ENCODE measurements at places on chromosomes 11 and 22.
A peak's percentile ranks its signal among the peaks of the same experiment; 100 is the strongest.

- H3K27ac ChIP-seq: peak overlapping the region; percentile 88
- peaks cover 33% of the 10 kb centered on the region for H3K4me1 ChIP-seq
- H3K4me3 ChIP-seq: no peak overlapping the region
- DNase-seq: peak; percentile 73
Observed at GRCh38 chr11:9753021-9753420, 89.1 kb downstream of the SWAP70 start.

GRCh38 chr11:4607096-4607495 is 935 bp downstream of the TRIM68 start:
- H3K36me3 ChIP-seq: peaks cover 13% of the 10 kb centered on the region
- peak; percentile 10 for DNase-seq
- no peak overlapping the region for H3K27ac ChIP-seq

DNA sequence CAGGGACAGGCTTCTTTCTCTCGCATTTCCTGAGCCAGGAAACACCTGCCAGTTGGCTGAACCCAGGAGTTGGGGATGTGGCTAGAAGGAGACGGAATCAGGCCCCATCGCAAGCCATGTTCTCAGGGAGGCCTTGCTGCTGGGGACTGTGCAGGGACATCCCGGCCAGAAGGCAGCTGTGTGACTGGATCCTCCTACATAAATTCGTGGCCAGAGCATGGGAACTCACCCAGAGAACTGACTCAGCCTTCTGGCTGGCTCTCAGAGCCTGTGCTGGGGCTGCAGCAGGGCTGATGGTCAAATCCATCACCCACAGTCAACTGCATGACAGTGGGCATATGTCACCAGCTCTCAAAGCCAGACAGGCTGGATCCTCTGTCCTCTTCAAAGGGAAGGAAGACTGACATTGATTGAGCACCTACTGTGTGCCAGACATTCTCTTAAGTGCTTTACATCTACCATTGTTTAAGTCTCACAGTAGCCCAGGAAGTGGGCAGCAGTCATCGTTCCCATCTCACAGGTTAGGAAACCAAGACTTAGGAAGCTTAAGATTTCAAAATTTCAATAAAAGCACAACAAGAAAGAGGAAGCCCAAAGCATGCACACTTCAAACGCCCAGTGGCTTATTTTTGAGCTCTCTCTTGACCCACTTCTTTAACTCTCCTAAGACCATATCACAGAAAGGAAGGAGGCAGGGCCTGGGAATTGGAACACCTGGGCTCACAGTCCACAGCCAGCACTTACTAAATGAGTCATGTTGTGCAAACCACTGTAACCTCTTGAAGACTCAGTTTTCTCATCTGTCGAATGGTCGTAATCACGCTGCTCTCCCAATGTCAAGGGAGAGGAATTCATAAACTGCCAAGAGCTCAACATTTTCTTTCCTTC is 30.9 kb upstream of the CACNG2 start:
- H3K27ac ChIP-seq: no peak overlapping the region
- H3K4me3 ChIP-seq: no peak overlapping the region
- no peaks in the 10 kb centered on the region for H3K4me1 ChIP-seq
- peaks cover 22% of the 10 kb centered on the region for H3K27me3 ChIP-seq
- DNase-seq: no peak

- H3K4me3 ChIP-seq: no peak overlapping the region
- no peaks in the 10 kb centered on the region for H3K36me3 ChIP-seq
- H3K27ac ChIP-seq: peak overlapping the region; percentile 99
- H3K4me1 ChIP-seq: peaks cover 19% of the 10 kb centered on the region
- no peaks in the 10 kb centered on the region for H3K27me3 ChIP-seq
Observed at GRCh38 chr22:45246060-45246985, 5.6 kb upstream of the KIAA0930 start.

DNA sequence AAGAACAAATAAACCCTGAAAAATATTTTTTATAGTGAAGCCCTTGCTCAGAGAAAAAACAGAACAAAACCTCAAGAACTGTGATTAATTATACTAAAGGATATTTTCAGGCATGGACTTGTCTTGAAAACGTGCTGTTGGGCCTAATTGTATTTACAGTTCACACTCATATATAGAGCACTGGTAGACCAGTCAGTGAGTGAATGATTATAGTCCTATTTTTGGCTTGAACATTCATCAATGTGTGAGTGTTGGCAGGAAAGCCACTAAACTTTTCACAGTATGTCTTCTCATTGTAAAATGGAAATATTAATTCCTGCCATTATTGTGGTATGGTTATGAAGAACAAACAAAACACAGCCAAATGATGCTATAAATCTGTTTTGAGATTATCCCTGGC is 462.8 kb downstream of the KCNA4 start:
- no peaks in the 10 kb centered on the region for H3K36me3 ChIP-seq
- H3K27ac ChIP-seq: no peak overlapping the region
- no peak overlapping the region for H3K4me3 ChIP-seq
- H3K27me3 ChIP-seq: no peaks in the 10 kb centered on the region

- H3K27me3 ChIP-seq: no peaks in the 10 kb centered on the region
- no peak overlapping the region for H3K4me3 ChIP-seq
- H3K36me3 ChIP-seq: peaks cover 7% of the 10 kb centered on the region
- DNase-seq: no peak
- no peak overlapping the region for H3K27ac ChIP-seq
Observed at GRCh38 chr11:100970283-100971164, 159.1 kb downstream of the PGR start.

DNA sequence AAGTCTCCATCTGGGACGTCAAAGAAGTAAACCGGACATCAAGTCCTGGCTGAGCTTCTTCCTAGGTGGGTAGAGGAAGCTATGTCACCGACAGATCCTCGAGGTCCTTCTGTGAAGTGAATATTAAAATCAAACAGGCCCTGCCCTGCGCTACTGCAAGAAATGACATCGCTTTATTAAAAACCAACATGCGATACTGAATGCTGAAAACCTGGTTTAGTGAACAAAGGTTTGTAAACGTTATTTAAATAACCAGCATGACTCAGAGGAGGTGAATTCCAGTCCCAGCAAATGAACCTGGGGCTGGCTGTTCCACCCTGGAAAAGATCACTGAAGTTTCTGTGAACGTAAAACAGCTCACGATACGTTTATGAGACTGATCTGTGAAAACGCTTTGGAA is 645 bp downstream of the RTCB start:
- peak overlapping the region; percentile 93 for H3K4me3 ChIP-seq

DNA sequence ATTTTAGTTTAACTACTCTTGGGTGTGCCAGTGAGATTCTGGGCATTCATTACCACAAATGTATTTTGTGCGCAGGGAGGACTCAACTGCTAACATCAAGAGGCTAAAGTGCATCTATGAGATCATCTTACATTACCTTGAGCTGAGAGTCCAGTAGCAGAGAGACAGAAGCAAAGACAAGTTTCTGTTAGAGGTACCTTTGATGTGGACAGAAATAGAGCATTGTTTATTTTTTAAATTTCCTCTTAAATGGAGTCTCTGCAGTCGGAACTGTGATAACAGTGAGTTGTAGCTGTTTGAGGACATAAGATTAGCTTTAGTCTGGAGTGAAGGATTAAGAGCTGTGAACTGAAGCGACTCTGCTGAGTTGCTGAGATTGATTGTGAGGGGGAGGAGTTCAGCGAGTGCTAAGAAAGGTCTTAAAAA is 297.0 kb downstream of the CADM1 start:
- peak; percentile 29 for DNase-seq
- no peaks in the 10 kb centered on the region for H3K36me3 ChIP-seq
- H3K4me1 ChIP-seq: no peaks in the 10 kb centered on the region
- no peak overlapping the region for H3K4me3 ChIP-seq
- no peak overlapping the region for H3K27ac ChIP-seq
- no peaks in the 10 kb centered on the region for H3K27me3 ChIP-seq

DNA sequence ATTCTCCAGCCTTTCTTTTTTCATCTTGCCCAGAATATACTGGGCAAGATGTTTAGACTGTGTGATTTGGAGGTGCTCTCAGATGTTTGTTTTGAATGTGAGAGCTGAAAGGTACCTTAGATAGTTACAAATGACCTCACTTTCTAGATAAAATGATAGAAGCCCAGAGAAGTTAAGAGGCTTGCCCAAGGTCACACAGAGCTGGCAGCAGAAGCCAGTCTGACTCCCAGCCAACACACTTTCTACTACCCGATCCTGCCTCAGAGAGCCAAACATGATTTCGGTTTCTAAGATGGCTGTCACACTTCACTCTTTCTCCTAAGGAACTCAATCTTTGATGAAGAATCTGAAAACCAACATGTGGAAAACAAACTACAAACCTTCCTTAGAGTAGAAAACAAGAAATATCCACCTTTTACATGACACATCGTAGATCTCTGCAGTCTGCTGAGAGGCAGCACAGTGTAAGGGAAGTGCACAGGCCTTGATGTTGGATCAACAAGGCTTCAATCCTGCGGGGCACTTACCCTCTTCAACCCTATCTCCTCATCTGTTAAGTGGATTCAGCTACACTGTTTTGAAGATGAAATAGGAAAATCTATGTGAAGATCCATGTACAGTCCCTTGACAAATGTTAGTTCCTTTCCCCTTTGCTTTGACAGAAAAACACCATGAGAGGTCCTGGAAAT is 58.6 kb downstream of the SYTL2 start:
- no peaks in the 10 kb centered on the region for H3K27me3 ChIP-seq
- no peak for DNase-seq
- H3K27ac ChIP-seq: no peak overlapping the region

DNA sequence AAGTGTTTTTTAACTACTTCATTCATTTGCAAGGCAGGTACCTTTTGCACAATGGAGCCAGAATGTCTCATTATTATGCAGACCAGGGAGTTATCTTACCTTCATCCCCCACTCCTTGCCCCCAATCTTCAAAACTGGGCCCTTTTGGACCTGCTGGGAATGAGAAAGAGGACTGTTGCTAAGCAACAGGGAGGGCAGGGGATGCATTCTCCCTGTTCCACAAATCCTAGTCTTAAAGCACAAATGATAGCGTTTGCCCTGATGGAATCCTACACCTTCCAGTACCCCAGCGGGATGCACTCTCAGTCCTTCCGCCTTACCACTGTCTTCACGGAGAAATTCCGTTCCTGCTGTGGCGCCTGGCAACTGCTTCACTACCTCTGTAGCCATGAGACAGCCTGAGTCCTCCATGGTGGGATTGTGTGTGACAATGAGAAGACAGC is 4.1 kb upstream of the KCNJ1 start:
- H3K4me3 ChIP-seq: no peak overlapping the region
- H3K27me3 ChIP-seq: peaks cover 25% of the 10 kb centered on the region
- no peak overlapping the region for H3K27ac ChIP-seq
- H3K4me1 ChIP-seq: no peaks in the 10 kb centered on the region
- H3K36me3 ChIP-seq: no peaks in the 10 kb centered on the region

GRCh38 chr22:46537225-46537945 is at the start of gene CELSR1:
CELSR1 (minus strand) TSS chr22:46537620; CDS start chr22:46537170, 450 bp downstream.
- DNase-seq: no peak
- H3K4me1 ChIP-seq: peaks cover 38% of the 10 kb centered on the region
- H3K27ac ChIP-seq: no peak within 1 kb of the TSS
- H3K4me3 ChIP-seq: peak within 1 kb of the TSS; percentile 73
- H3K36me3 ChIP-seq: peaks cover 32% of the 10 kb centered on the region

- H3K4me1 ChIP-seq: peaks cover 23% of the 10 kb centered on the region
- peaks cover 50% of the 10 kb centered on the region for H3K27me3 ChIP-seq
- DNase-seq: peak; percentile 41
- H3K36me3 ChIP-seq: peaks cover 3% of the 10 kb centered on the region
Observed at GRCh38 chr11:2812371-2812991, 73.1 kb downstream of the CDKN1C start.

GRCh38 chr11:14386895-14387480 is 28.0 kb upstream of the RRAS2 start:
- H3K27ac ChIP-seq: no peak overlapping the region
- H3K4me1 ChIP-seq: peaks cover 2% of the 10 kb centered on the region
- no peaks in the 10 kb centered on the region for H3K27me3 ChIP-seq
- H3K36me3 ChIP-seq: no peaks in the 10 kb centered on the region

DNA sequence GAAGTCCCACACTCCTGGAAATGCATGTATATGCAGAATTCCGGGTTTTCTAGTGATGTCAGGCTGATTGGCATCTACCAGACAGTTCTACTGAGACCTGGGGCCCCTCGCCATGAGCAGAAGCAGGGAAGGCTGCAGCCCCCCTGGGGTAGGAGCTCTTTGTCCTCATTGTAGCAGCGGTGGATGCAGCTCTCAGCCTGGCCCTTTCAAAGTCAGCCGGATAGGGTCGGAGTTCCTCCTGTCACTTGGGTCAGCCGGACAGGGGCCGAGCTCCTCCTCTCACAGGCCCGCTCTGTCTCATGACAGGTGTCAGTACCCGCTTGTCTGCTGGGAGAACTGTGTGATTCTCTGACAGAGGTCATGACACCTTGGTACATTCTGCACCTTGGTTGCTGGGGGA is 30.0 kb downstream of the MRGPRD start:
- no peak for DNase-seq
- no peak overlapping the region for H3K27ac ChIP-seq
- H3K27me3 ChIP-seq: peaks cover 11% of the 10 kb centered on the region
- peaks cover 7% of the 10 kb centered on the region for H3K4me1 ChIP-seq
- no peaks in the 10 kb centered on the region for H3K36me3 ChIP-seq

- no peak for DNase-seq
- H3K4me1 ChIP-seq: peaks cover 3% of the 10 kb centered on the region
- H3K27ac ChIP-seq: no peak overlapping the region
- no peak overlapping the region for H3K4me3 ChIP-seq
Observed at GRCh38 chr11:100635194-100635593, 51.9 kb upstream of the ARHGAP42 start.

Measured in mesenchymal stem cell (in vitro differentiated cells and primary cell).